ENCODE measurements at places on chromosomes 2 and 18.

GRCh38 chr18:40821596-40822243 lies 1133.3 kb upstream of the PIK3C3 start:
- DNase-seq, result no peak

DNA sequence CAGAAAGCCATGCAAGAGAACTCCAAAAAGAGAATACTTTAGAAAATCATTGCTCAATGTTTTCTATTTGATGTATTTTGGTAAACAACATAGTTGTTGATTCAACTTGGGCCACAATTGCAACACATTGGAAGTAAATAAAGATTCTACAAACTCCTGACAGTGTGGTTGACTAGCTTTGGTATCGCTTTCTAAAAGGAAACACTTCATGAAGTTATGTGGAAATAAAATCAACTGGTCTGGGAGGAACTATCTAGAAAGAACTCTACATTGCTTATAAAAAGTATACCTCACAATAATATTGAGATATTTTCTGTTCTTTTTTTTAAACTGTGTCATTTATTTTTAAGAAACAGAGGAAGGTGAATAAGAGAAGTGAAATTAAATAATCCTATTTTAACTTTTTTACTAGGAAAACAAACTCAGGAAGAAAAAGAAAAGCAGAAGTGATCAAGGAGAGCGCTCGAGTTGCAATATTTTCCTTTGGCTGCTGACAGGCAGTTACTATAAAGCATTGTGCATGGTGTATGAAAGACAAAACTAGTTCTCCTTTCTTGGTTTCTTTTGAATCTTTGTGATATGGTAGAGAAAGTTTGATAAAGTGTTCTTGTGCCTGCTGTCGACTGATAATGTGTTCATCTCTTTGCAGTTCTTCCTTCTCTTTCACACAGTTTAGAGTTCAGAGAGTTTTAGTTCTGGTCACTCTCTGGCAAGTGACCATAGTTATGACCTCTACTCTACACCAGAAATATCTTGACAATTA lies 3.0 kb downstream of the DHRS9 start:
- no peak for DNase-seq

GRCh38 chr2:183493040-183493439 lies 368.8 kb downstream of the NUP35 start:
- DNase-seq, result no peak

DNA sequence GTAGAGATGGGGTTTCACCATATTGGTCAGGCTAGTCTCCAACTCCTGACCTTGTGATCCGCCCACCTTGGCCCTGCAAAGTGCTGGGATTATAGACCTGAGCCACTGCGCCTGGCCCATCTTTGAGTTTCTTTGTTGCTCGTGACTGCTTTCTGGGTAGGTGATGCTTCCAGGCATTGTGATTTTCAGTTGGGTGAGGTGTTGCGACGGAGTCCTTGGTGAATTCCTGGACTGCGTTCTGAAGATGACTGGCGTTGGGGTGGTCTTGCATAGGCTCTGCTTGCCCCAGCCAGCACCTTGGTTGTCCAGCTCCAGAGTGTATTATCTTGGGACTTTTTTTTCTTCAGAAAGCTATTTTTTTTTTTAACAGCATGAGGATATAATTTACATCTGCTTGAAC lies 103.4 kb downstream of the DCDC2C start:
- no peak for DNase-seq

GRCh38 chr2:217167531-217167930 lies 307.7 kb upstream of the TNP1 start:
- no peak for DNase-seq

- DNase-seq, result no peak
Observed at GRCh38 chr2:26011990-26012856, 21.7 kb upstream of the RAB10 start.

- DNase-seq, result no peak
Observed at GRCh38 chr2:227395556-227395955, 7.8 kb upstream of the SCYGR1 start.

- peak; percentile 49 for DNase-seq
Observed at GRCh38 chr2:29014811-29015421, 33.8 kb downstream of the TOGARAM2 start.

GRCh38 chr2:16172324-16173175 lies 232.2 kb downstream of the MYCN start:
- no peak for DNase-seq

DNA sequence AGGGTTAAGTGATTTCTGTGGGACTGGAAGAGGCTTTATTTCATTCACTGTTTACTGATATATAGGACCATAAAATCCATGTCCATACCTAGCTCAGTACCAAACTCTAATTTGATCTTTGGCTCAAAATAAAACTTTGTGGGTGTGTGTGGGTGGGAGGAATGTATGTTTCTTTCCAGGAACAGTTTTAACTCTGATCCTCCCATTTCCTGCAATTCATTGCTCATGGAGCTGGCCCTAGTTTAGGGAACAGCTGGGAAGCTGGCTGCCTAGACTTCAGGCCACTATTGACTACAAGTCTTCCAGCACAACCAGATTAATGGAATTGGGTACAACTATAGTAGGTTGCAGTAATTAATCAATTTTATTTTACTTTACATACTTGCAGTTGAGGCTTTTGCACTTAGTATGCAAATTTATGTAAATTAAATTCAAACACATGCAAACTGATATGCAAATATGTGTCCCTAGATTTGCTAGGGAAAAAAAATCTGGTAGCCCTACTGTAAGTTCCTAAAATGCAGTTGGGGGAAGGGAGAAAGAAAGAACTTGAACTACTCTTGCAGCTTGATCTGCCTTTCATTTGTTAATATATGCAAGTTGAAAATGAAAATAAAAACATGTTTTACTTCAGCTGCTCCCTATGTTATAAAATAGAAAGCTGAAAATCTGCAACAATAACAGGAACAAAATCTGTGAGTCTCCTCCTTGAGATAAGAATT lies 1070.3 kb upstream of the CELF4 start:
- no peak for DNase-seq

DNA sequence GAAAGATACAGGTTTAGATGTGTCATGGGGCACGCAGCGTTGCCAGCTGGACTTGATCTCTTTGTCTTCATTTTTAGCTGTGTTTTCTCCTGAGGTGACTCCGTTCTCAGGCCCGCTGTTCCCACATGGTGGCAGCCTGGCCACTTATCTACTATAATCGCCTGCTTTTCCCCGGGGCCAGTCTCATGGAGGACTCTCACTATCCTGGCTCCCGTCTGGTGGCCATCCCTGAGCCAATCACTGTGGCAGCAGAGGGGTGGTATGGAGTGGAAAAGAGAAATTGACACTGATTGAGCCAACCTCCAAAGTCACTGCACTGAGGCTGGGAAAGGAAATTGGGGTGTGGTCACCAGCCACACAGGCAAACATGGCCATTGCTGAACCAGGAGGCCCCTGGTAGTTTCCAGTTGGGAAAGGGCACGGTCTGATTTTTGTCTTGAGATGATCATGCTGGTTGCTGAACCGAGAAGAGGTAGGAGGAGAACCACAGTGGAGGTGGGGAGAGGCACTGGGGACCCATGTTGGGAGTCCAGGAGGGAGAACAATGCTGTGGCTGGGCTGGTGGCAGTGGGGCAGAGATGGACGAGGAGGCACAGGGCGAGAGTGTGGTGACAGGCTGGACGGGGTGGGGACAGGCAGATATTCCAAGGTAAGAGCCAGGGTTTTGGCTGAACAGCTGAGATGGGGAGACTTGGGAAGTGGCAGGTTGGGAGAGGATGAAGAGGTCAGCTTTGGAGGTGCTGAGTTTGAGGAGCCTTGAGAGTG lies 45.6 kb downstream of the KCNIP3 start:
- no peak for DNase-seq

GRCh38 chr2:78237704-78238103 lies 715.5 kb upstream of the LRRTM4 start:
- DNase-seq, result no peak
